Activated CD4-positive, alpha-beta memory T cell treated with anti-CD3 and anti-CD28 coated beads, Interleukin-2, amount 10 ng/mL, durations not matched to agents 7 days and 5 days (primary cell): ENCODE measurements at places on chromosomes 6 and 20.

DNA sequence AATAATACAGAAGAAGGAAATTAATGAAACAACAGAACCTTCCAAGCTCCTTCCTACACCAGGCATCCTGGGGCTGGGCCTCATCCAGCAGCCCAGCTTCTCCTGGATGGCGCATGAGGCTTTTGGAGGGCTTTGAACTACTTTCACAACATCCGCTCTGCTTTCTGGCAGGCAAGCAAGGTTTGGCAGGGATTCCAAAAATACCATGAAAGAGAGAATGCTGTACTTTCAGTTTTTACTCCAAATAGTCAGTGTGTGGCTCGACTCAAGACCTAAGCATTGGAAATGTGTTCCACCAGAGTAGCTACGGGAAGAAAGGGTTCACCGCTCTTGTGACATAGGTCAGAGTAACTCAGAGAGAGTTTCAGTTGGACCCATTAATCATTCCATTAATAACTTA lies 125.4 kb downstream of the OPRM1 start:
- no peak overlapping the region for H3K4me3 ChIP-seq
- peaks cover 16% of the 10 kb centered on the region for H3K36me3 ChIP-seq
- no peaks in the 10 kb centered on the region for H3K27me3 ChIP-seq
- H3K27ac ChIP-seq: no peak overlapping the region

DNA sequence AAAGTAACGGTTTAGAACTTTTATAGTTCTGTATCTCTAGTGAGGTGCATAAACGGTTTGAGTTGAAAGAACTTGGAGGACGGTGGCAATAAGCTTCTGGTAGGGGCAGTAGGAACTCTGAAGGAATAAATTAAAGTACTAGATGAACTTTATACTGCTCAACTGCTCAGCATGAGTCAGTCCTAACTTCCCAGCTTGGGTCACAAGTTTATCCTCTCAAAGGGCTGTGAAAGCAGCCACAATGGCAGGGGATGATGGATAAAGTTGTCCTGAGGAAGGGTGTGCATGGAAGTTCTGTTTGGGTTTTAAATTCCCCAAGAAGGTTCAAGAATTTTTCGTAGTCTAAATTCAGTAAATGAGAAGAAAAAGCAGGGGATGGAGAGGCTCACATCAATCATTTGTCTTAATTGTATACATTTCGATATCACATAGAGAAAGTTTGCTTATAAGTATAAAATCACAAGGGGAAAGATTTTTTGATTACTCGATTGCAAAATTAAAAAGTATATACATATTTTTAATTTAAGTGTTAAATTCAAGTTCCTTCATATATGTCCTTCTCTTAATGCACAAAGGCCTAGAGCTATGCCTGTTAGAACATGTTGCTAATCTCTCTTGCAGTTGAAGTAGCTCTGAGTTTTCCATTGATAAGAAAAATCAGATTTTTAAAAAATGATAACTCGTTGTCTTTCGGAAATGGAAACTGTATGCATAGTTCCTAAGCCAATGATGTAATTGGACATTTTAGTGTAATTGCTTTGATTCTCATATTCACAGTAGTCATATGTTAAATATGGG lies 55.3 kb upstream of the JAG1 start:
- no peak overlapping the region for H3K4me3 ChIP-seq

GRCh38 chr6:83514866-83515466 lies 2.6 kb downstream of the PRSS35 start:
- H3K36me3 ChIP-seq: no peaks in the 10 kb centered on the region
- no peak overlapping the region for H3K4me3 ChIP-seq
- H3K27ac ChIP-seq: no peak overlapping the region

- DNase-seq: no peak
- H3K27ac ChIP-seq: no peak overlapping the region
- no peak overlapping the region for H3K4me3 ChIP-seq
- H3K36me3 ChIP-seq: no peaks in the 10 kb centered on the region
- no peaks in the 10 kb centered on the region for H3K4me1 ChIP-seq
Observed at GRCh38 chr6:127547904-127548649, 28.9 kb upstream of the C6orf58 start.

- H3K27me3 ChIP-seq: peaks cover 10% of the 10 kb centered on the region
- DNase-seq: peak; percentile 88
- peaks cover 2% of the 10 kb centered on the region for H3K36me3 ChIP-seq
- peaks cover 51% of the 10 kb centered on the region for H3K4me1 ChIP-seq
Observed at GRCh38 chr6:105402939-105403935, at the start of gene PREP. Gene PREP (minus strand): TSS chr6:105403082. CDS start chr6:105402891, 191 bp downstream.

GRCh38 chr6:169932491-169932890 lies 181.1 kb downstream of the ERMARD start:
- no peak overlapping the region for H3K27ac ChIP-seq
- H3K27me3 ChIP-seq: no peaks in the 10 kb centered on the region
- no peaks in the 10 kb centered on the region for H3K36me3 ChIP-seq
- no peak overlapping the region for H3K4me3 ChIP-seq
- DNase-seq: no peak
- no peaks in the 10 kb centered on the region for H3K4me1 ChIP-seq

DNA sequence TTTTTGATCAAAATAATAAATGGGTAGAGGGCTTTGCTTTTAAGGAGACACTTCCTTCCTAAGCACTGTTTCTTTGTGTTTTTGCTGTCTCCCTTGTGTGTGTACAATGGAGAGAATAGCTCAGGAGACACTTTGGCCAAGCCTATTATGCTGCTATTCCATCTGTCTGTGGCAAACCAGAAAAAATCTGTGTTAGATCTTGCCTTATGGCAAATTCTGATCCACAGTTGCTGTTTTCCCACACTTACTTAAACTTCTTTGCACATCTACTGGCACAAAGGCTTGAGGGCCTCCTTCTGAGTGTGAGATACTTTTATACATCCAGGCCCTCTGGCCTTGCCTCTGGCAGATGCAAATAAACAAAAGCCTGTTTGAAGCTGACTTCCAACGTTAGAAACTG lies 53.6 kb downstream of the PRDM13 start:
- H3K27me3 ChIP-seq: peaks cover 8% of the 10 kb centered on the region
- no peak overlapping the region for H3K27ac ChIP-seq
- H3K4me3 ChIP-seq: no peak overlapping the region
- no peak for DNase-seq

GRCh38 chr6:122404444-122404843 lies 5.0 kb downstream of the HSF2 start:
- no peak for DNase-seq
- no peak overlapping the region for H3K4me3 ChIP-seq
- H3K27ac ChIP-seq: no peak overlapping the region
- peaks cover 41% of the 10 kb centered on the region for H3K4me1 ChIP-seq
- H3K36me3 ChIP-seq: peaks cover 28% of the 10 kb centered on the region
- H3K27me3 ChIP-seq: no peaks in the 10 kb centered on the region

DNA sequence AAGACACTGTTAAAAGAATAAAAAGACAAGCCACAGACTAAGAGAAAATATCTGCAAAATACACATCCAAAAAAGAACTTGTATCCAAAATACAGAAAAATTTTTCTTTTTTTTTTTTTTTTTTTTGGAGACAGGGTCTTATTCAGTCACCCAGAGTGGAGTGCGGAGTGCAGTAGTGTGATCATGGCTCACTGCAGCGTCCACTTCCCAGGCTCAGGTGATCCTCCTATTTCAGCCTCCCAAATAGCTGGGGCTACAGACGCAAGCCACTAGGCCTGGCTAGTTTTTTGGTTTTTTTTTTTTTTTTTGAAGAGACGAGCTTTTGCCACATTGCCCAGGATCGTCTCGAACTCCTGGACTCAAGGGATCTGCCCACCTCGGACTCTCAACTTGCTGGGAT lies 3.1 kb downstream of the ZUP1 start:
- H3K4me1 ChIP-seq: peaks cover 57% of the 10 kb centered on the region
- DNase-seq: no peak
- peaks cover 40% of the 10 kb centered on the region for H3K36me3 ChIP-seq
- H3K4me3 ChIP-seq: peak overlapping the region; percentile 6

GRCh38 chr20:48544402-48545339 lies 283.1 kb downstream of the PREX1 start:
- H3K27ac ChIP-seq: no peak overlapping the region
- no peaks in the 10 kb centered on the region for H3K36me3 ChIP-seq
- no peak overlapping the region for H3K4me3 ChIP-seq
- H3K27me3 ChIP-seq: peaks cover 15% of the 10 kb centered on the region
- DNase-seq: no peak

- no peaks in the 10 kb centered on the region for H3K36me3 ChIP-seq
- H3K4me3 ChIP-seq: no peak overlapping the region
- H3K27me3 ChIP-seq: no peaks in the 10 kb centered on the region
- H3K4me1 ChIP-seq: no peaks in the 10 kb centered on the region
Observed at GRCh38 chr20:21901470-21902275, 196.2 kb downstream of the PAX1 start.

- H3K4me1 ChIP-seq: peaks cover 62% of the 10 kb centered on the region
- DNase-seq: peak; percentile 84
- peaks cover 13% of the 10 kb centered on the region for H3K36me3 ChIP-seq
- no peaks in the 10 kb centered on the region for H3K27me3 ChIP-seq
- H3K4me3 ChIP-seq: peak overlapping the region; percentile 75
- H3K27ac ChIP-seq: peak overlapping the region; percentile 98
Observed at GRCh38 chr6:34671801-34672656, 24.5 kb downstream of the ILRUN start.

DNA sequence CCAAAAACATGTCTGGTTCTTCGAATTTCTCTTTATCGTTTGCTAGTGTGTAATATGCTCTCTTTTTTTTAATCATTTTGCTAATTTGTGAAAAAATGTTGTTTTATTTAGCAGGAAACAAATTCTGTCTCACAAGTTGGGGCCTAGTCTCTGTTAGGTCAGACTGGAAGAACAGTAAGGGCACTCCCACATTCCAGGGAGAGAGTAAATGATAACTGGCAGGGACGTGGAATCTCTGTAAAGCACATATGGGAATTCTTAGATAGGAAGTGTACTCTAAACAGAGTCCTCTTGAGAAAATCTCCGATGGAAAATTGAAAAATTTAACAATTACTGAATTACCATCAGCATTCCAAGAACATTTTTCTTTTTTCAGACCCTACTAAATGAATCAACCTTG lies 16.4 kb upstream of the CCDC28A start:
- no peaks in the 10 kb centered on the region for H3K4me1 ChIP-seq
- H3K27me3 ChIP-seq: no peaks in the 10 kb centered on the region
- no peak overlapping the region for H3K27ac ChIP-seq
- no peak overlapping the region for H3K4me3 ChIP-seq

DNA sequence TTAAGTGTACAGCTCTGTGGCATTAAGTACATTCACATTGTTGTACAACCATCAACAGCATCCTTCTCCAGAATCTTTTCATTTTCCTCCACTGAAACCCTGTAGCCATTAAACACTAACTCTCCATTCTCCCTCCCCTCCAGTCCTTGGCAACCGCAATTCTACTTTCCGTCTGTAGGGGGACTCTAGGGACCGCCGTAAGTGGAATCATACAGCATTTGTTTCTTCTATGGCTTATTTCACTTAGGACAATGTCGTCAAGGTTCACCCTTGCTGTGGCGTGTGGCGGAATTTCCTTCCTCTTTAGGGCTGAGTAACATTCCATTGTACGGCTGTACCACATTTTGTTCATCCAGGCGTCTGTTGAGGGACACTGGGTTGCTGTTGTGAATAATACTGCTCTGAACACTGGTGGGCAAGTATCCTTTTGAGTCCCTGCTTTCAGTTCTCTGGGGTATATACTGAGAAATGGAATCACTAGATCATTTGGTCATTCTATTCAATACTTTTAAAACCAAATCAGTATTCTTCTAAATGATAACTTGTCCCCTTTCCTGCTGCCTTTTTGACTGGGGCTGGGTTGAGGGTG lies 50.7 kb downstream of the PPP1R3G start:
- peaks cover 5% of the 10 kb centered on the region for H3K4me1 ChIP-seq
- H3K4me3 ChIP-seq: no peak overlapping the region
- H3K27me3 ChIP-seq: no peaks in the 10 kb centered on the region
- H3K36me3 ChIP-seq: no peaks in the 10 kb centered on the region
- no peak overlapping the region for H3K27ac ChIP-seq
- peak; percentile 54 for DNase-seq

DNA sequence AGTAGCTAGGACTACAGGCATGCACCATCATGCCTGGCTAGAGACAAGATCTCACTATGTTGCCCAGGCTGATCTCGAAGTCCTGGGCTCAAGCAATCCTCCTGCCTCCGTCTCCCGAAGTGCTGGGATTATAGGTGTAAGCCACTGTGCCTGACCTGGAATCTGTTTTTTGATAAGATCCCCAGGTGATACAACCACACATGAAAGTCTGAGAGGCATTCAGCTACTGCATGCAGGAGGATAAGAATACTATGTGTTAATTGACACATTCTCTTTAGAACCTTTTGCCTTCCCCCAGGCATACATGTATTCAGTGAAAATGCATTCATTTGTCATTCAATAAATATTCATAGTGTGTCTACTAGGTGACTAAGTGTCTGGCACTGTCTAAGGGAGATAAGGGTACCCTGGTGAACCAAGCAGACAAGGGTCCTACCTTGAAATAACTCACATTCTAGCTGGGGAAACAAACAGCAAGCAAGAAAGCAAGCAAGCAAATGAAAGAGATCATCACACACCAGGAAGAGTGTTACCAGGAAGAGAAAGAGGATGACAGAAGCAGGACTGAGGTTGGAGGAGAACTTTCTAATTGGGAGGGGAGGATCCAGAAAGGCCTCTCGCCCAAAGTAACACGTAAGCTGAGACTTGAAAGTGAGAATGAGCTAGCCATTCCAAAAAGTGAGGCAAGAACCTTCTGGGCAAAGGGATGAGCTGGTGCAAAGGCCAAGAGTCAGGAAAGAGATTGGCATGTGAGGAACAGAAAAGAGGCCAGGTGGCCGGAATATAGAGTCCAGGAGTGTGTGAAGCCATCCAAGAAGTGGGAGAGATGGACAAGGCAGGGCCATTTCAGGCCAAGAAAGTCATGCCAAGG lies 6.5 kb downstream of the GFOD1 start:
- no peak overlapping the region for H3K27ac ChIP-seq
- H3K4me3 ChIP-seq: no peak overlapping the region
- no peak for DNase-seq
- H3K36me3 ChIP-seq: no peaks in the 10 kb centered on the region

- H3K36me3 ChIP-seq: peaks cover 16% of the 10 kb centered on the region
- peak overlapping the region; percentile 8 for H3K27ac ChIP-seq
- H3K4me1 ChIP-seq: peaks cover 66% of the 10 kb centered on the region
- no peak for DNase-seq
- H3K27me3 ChIP-seq: no peaks in the 10 kb centered on the region
Observed at GRCh38 chr6:142867988-142868812, 76.8 kb downstream of the HIVEP2 start.

DNA sequence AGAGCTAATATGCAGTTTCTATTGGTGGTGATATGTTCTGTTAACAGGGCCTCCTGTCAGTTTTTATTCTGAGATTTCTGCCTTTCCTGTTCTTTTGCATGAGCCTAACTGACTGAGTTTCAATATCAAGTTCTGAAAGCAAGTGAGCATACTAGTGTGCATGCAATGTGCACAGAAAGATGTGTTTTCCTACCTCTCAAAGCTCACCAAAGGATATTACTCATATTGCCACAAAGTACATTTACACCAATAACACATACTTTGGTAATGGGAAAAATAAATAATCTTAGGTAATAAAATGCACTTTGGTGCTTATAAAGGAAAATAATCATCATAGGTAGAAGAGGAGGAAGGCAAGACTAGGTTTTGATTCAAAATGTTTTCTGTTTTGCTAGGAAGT lies 195.0 kb downstream of the KHDC1L start:
- no peak for DNase-seq
- no peak overlapping the region for H3K4me3 ChIP-seq
- H3K27ac ChIP-seq: no peak overlapping the region
- no peaks in the 10 kb centered on the region for H3K36me3 ChIP-seq
